Stimulated activated CD8-positive, alpha-beta memory T cell treated with anti-CD3 and anti-CD28 coated beads, Interleukin-4, amount 100 ng/mL, for 48 hours (primary cell): ENCODE measurements at places on chromosomes 5 and 9.

- no peak for DNase-seq
These were observed 49.0 kb upstream of the UBAC1 start for GRCh38 chr9:136010176-136010575.

GRCh38 chr5:66015196-66015960 lies 89.0 kb downstream of the ERBIN start:
- DNase-seq: no peak

DNA sequence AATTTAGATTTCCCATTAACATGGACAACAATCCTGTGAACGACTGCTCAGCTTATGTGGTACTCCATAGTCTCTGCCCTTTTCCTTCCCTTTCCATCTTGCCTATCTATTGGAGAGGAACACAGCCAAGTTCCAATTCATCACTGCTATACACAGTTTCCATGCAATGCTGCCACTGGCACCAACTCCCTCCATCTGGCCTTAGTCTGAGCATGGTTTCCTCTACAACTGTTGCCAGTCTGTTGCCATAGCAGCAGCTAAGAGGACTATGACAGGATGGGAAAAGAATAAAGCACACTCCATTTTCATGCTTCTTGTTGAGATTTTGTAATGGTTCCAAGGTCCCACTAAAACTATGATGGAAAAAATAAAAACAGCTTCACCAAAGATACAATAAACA lies 189.0 kb downstream of the HCN1 start:
- no peak for DNase-seq

DNA sequence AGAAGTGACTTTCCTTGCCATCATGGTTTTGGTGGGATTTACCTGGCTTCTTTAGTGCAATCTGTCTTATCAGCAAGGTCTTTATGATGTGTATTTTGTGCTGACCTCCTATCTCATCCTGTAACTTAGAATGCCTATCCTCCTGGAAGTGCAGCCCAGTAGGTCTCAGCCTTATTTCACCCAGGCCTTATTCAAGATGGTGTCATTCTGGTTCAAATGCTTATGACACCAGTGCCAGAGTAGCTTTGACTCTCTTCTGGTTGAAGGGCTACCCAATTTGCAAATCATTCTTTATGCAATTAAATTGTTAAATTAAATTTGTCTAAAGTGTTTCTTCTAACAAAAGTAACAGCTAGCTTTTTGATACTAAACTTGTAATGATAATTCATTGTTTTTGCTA lies 58.8 kb upstream of the PRDM9 start:
- no peak for DNase-seq

GRCh38 chr5:89168766-89169165 lies 285.8 kb upstream of the MEF2C start:
- no peak for DNase-seq

- no peak for DNase-seq
These were observed 126.2 kb upstream of the CHD1 start for GRCh38 chr5:99054972-99055371.

GRCh38 chr5:137741718-137742117 lies 5.8 kb upstream of the KLHL3 start:
- no peak for DNase-seq

- DNase-seq: no peak
These were observed 6.4 kb downstream of the OR2V2 start for GRCh38 chr5:181153814-181154213.

DNA sequence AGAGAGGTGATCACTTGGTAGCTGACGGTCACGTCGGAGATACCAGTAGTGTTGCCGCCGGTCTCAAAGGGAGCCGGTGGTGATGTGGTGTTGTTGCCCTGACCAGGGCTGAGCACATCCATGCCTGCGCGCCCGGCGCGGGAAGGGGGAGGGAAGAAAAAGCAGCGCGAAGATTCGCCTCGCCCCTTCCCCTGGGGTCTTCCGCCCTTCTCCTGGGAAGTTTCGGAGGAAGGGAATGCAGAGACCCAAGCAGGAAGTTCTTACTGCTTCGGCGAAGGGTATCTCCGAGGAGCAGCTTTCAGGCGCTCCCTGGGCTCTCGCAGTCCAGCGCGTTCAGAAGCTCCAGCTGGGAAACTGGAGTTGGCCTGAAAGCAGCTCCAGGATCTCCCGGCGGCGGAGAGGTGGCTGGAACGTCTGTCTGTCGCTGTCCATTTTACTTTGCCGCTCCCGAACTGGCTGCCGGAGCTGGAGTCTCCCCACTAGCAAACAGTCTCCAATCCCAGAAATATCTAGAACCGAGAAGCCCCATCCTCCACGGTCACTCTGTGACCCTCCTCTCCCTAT lies 565 bp downstream of the HTR1A start:
- no peak for DNase-seq

- peak; percentile 59 for DNase-seq
These were observed 41.6 kb downstream of the ADAMTS12 start for GRCh38 chr5:33850100-33850594.

DNA sequence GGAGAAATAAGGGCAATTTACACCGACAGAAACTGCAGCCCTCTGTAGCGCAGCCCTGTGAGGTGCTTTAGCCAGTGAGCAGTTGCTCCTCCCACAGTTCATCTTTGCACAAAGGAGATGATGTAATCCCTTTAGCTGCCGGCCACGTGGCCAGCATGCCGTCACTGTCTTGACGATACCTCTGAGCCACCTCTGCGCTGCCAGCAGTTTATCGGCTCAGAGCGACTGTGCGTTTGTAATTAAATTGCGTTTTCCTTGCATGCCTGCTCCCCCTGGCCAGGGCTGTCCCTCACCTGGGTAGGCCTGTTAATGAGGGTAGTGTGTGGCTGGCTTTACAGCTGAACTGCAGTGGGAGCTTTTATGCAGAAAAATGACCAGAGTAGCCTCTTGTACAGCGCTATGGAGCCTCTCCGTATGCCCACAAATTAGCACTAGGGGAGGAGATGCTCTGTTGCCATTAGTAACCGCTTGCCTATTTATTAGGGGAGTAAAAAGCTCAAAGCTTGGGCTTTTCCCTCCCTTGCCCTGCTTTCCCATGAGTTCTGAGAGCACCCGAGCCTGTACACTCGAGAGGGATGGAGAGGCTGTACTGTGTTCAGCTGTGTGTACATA lies 107.0 kb downstream of the TRIO start:
- DNase-seq: no peak

DNA sequence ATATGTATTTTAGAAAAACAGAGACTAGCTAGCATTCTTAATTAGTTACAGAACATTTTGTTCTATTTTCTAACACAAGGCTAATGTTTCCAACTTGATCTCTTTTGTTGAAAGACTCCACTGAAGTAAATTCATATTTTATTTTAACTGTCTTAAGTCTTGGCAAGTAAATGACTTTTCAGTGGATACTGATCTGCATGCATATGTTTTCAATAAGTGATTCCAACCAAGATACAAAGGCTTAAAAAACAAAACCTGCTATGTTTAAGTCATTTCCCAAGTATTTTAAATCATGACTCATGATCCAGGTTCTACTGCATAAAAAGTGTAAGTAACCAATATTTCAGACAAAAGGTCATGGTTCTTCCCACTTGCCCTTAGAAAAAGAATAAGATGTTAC lies 5.7 kb downstream of the CDO1 start:
- no peak for DNase-seq

DNA sequence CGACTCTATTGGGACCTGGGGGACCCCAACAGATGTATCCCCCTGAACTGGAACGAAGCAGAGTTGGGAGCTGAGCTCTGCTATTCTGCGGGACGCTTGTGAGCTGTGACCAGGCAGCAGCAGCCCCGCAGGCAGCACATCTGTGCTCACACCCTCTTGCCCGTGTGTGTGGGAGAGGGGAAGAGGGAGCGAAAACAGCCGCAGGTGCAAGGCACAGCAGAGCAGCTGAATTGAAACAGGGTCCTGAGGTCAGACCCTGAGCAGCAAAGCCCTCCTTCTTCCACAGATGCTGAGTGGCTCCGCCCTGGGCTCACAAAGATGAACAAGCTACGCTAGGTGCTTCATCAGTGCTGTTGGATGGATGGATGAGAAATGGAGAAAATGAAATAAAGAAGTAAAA lies 198.7 kb downstream of the HSPA4 start:
- no peak for DNase-seq

- no peak for DNase-seq
These were observed 123.5 kb upstream of the SLCO6A1 start for GRCh38 chr5:102622262-102622661.

DNA sequence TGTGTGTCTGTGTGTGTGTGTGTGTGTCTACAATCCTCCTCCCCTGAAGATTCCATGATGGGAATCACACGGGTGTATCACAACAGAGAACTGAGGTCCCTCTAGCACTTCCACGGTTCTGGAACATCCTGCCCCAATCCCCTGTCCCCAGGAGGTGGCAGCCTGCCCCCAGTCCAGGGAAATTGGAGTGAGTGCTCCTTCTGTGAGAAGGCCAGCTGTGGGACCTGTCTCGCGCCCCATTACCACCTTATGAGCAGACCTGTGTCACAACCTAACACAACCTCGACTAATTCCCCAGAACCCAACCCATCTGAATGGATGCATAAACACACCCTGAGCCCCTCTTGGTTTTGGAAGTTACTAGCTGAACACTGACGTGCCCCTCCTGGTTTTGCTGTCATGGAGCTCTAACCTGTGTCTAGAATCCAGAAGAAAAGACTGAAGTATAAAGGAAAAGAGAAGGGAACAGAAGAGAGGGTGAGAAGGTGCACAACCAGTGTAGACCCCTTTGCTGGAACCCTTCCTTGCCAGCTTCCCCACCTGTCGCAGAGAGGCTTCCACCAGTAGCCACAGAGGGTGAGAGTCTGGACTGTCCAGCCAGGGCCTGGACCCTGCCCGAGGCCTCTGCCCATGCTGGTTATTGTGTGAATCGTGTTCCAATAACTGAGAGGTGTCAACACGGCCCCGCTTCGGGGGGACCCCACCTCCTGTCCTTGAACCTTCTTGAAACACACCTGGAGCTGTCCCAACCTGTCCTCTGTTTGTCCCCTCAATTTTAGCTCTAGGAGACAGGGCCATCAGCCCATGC lies 3.4 kb downstream of the BTNL9 start:
- no peak for DNase-seq

- no peak for DNase-seq
These were observed 269.4 kb upstream of the PANK3 start for GRCh38 chr5:168848569-168848968.

DNA sequence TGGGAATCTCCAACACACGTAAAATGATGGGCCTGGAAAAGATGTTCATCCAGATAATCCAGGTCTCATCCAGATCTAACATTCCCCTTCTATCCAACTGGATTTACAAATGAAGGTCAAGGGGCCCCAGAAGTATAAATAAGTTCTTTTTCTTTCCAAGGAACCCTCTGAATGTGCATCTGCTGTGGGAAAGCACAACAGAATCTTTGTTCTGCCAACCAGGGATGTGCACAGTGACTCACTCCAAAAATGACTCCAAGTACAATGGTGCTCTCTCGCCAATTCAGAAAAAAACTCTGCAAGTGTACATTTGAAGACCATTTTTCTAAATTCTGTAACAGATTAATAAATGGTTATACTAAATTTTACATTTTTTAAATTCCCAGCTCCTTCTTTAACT lies 12.4 kb downstream of the RAPGEF6 start:
- no peak for DNase-seq

GRCh38 chr5:43874772-43875171 lies 271.8 kb downstream of the NNT start:
- DNase-seq: no peak

GRCh38 chr5:9733486-9733885 lies 103.3 kb upstream of the TAS2R1 start:
- DNase-seq: no peak

GRCh38 chr9:28050046-28050445 lies 476.8 kb upstream of the C9orf72 start:
- no peak for DNase-seq

- no peak for DNase-seq
These were observed 50.4 kb upstream of the PRR16 start for GRCh38 chr5:120413686-120414085.

GRCh38 chr5:157750320-157750719 lies 6.8 kb downstream of the LSM11 start:
- DNase-seq: no peak

GRCh38 chr5:52925001-52925400 lies 64.2 kb upstream of the ITGA2 start:
- DNase-seq: no peak

DNA sequence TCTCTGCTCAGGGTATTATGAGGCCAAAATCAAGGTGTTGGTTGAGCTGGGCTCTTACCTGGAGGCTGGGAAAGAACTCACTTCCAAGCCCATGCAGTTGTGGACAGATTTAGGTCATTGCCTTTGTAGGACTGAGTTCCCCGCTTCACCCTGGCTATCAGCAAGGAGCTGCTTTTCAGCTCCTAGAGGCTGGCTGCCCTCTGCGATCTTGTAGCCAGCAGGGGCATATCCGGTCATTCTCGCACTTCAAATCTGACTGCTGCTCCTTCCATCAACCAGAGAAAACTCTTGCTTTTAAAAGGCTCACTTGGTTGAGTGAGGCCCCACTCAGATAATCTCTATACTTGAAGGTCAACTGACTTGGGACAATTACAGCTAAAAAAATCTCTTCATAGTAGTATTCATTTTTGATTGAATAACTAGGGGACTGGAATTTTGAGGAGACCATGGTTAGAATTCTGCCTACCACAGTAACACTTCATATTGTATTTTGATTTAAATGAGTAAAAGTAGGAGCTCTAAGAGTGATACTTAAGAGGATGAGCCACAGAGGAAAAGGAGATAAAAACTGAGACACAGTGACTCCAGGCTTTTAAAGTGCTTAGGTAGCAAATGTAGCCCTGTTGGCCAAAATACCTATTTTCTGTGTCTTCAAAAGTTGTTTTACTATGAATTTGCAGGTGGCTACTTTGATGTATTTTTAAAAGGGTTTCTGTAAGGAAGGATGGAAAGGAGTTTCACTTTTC lies 137.4 kb downstream of the CD180 start:
- DNase-seq: no peak

- no peak for DNase-seq
These were observed 60.6 kb downstream of the RGS7BP start for GRCh38 chr5:64566310-64566916.

GRCh38 chr5:180431932-180432331 lies 62.2 kb upstream of the CNOT6 start:
- DNase-seq: no peak
